ENCODE measurements at places on chromosomes 12 and 14.

DNA sequence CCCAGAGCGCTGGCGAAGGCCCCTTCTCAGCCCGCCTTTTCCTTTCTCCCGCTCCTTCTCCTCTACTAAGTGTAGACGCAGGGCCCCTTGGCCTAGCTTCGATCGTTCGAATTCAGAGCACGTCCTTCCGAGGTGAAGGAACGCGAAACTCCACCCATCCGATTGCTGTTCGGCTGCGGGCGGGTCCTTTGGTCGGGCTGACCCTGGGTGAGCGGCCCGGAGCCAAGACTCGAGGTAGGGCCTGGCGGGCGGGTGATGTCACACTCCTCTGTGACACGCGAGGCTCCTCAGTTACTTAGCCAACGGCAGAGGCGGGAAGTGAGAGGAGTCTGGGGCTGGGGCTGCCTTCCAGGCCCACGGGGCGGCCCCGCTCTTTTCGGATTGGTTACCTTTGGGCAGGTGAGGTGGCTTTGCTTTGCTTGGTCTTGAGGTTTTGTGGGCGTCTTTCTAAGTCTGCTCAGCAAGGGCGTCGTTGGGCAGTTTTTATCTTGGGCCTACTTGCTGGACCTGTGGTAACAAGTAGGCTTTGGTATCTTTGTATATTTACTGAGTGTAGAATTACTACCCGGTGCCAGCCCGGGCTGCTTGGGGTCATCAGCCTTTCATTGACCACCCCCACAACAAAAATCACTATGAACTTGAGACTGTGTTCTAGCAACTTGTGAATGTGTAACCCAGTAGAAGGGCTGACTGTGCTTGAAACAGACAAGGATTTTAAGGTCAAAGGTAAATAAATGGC, 694 bp downstream of the TMBIM6 start:
- DNase-seq = peak; percentile 93

DNA sequence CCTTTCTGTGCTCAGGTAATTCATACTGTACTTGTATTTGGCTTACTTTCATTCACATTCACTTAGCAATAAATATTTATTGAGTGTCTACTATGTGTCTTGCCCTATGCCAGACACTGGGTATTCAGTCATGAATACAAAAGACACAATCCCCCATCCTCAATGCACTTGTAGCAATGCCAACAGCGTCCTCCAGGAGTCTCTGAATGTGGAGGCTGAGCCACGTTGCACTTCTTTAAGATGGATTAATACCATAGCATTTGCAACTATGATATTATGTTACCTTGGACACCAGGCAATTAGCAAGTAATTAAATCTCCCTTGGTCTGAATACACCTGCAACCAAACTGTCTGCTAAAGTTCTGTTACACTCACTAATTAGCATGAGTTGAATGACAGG, 58.8 kb downstream of the OTX2 start:
- no peak for DNase-seq

GRCh38 chr12:5554711-5555110, 122.8 kb downstream of the NTF3 start:
- peak; percentile 98 for DNase-seq

GRCh38 chr14:73188501-73188911, 48.8 kb upstream of the PAPLN start:
- DNase-seq = peak; percentile 88

DNA sequence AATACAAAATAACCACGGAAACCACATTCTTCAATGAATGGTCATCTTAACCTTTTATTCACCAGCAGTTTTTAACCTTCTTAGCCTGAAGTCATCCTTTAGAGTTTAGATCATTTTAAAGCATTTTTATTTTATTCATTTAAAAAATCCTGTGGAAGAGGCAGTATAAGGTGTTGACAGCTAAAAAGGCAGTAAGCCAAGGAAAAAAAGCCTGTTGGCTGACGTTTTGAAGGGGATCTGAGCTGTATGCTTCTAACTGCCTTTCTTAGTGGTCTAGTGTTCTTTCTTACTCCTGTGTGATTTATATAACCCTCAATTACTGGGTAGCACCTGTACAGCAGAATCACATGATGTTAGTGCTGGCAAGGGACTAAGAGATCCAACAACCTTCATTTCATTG, 438.3 kb upstream of the SEL1L start:
- no peak for DNase-seq

GRCh38 chr12:26396402-26396801, 201.0 kb downstream of the SSPN start:
- DNase-seq = no peak

DNA sequence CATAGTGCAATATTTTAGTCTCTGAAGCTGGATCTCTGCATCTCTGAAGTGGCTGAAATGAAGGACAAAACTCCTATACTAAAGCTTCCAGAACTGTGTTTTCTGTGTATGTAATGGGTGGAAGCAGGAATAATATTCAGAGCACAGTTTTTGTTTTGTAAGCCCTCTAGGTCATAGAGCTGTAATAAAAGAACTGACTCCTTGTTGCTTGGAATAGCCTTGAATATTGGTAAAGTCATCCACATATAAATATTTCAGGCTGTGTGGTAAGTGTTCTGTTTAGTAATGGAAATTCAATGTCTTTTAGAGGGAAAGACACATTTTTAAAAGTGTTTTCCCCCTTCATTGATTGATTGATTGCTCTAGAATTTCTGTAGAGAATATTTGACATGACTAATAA, 18.2 kb upstream of the AKAP6 start:
- no peak for DNase-seq
